ENCODE measurements at places on chromosomes 2 and 18. TPM values are rescaled to one million over a fixed set of nuclear protein-coding genes. Genes with fewer than 3 reads are reported as not detected.
A peak's percentile ranks its signal among the peaks of the same experiment; 100 is the strongest.

DNA sequence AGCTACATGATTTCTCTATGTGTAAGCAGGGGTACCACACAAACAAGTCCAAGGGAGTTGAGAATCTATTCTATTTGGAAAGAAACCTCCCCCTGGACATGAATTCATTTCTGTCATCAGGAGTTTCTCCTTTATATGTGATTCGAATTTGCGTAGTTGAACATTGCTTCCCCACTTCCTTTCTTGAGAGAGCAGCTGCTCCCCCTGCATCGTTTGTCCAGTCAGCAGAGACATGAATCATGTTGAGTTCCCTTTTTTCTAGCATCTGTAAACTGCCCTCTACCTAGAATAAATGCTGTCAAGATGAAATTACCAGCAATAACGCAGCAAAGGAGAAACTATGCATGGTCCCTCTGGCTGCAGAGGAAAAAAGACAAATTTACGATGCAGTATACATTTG is 73.8 kb downstream of the KIF5C start:
- DNase-seq, result no peak

NT5C1B gene
- not detected for total RNA-seq

- DNase-seq, result no peak
Measured at GRCh38 chr2:205058409-205058808, 513.1 kb downstream of the PARD3B start.

DNA sequence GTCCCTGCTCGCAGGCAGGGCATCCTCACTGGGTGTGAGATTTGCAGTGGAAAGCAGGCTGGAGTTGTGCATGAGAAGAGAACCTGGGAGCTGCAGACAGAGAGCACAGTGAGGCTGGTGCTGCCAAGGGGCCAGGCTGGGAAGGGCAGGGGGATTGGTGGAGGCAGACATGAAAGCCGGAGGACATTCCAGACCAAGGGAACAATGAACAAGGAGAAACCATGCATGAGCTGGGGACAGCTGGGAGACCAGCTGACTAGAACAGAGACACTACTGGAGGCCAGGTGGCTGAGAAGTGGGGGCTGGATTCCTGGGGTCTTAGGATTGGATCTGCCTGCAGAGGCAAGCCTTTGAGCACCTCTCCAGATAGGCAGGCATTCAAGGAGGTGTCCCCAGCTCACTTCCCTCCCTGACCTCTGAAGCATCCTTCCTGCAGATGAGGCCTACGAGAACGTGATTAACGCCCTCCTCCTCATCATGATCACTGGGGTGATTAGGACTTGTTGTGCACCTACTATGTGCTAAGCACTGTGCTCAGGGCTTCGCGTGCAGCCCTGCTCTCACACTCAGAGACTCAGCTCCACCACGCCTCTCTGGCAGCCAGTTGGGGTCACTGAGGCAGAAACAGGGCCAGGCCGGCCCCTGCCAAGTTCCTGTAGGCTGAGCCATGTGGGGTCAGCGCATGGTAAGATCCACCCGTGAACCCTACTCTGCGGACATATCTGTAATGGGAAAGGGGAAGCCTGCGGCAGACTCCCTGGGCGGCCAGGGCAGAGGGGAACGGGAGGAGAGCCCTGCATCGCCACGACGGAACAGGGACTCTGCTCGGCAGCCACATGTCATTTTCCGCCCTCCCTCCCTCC is 74.8 kb upstream of the SLC66A3 start:
- DNase-seq, result no peak

- peak; percentile 85 for DNase-seq
Measured at GRCh38 chr2:11778923-11779757, 32.7 kb downstream of the LPIN1 start.

DNA sequence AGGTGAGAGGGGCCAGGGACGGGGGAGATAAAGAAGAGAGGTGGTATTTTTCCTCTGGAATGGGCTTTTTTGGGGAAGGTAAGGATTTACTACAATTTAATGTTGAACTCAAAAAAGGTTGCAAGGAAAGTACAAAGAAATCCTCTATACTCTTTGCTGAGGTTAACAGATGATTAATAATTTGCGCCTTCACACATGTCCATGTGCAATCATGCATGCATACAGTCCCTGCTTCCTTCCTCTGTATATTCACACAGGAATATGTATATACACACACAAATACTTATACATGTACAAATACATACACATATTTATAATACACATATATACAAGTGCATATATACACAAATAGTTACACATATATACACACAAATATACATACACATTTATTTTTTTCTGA is 193.4 kb downstream of the NBAS start:
- no peak for DNase-seq

DNA sequence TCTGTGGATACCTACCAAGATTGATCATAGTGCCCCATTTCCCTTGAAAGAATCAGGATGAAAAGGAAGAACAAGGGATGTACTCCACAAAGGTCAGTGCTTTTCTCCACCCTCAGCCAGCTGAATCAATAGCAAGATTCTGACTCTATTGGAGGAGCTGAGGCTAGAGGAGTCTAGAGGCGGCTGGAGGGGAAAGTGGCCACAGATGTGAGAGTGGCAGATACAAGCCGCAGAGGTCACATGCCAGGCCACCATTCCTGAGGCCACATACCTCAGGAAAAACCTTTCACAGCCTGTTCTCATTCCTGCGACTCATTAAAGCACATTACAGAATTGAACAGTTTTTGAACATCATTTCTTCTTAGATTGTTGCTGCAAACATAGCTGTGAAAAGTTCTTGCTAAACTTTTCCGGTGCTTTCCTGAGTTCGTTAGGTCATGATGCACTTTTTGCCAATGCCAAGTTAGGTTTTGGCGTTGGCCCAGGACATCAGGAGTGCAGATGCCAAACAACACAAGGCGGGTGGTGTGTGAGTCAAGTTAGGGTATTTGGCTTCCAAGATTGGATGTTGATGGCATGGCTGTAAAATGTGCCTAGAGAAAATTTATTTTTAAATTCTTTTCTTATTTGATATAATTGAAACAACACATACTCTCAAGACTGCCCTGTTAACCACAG is 160.7 kb upstream of the SP5 start:
- DNase-seq, result no peak

GRCh38 chr2:146634230-146635097 is 1210.4 kb upstream of the ACVR2A start:
- no peak for DNase-seq

MROH2A gene
- not detected for total RNA-seq
